ENCODE measurements at places on chromosomes 16 and 17.

GRCh38 chr16:81311762-81312161 is 3.0 kb upstream of the GAN start:
- DNase-seq = no peak

GRCh38 chr17:18039535-18040260 is 490 bp downstream of the GID4 start:
- no peak for DNase-seq

GRCh38 chr16:66266436-66267291 is 99.8 kb upstream of the CDH5 start:
- no peak for DNase-seq

DNA sequence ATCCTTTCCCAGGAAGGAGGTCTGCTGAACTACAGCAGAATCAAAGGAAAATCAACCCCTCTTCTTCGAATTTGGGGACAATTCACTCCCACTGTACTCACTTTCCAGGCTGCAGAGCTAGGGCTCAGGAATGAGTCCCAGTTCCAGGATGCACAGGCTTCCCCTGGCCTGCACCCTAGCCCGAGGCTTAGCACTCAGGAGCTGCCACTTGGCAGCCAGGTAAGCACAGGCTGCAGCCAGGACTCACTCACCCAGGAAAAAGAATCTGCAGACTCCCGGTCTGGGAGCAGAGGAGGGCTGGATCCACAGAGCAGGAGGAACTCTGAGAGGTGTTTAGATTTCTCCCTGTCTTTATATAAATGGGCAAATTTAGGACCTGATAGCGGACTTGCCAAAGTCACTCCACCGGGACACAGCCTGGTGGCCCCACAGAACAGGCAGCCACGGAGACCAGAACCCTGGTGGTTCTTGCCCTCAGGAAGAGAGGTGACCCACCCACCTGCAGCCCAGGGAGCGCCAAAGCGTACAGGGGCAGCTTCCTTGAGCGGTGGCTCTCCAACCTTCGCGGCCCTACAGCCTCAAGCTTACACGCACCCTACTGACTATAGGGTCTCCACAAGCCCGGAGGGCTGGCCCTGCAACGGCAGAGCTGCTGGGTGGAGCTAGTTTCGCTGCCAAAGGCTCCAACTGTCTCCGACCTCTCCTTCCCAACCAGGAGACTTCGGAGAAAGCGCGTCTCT is 4.8 kb downstream of the CBLN1 start:
- DNase-seq = no peak

GRCh38 chr16:23254338-23254737 is 47.8 kb upstream of the SCNN1B start:
- no peak for DNase-seq

DNA sequence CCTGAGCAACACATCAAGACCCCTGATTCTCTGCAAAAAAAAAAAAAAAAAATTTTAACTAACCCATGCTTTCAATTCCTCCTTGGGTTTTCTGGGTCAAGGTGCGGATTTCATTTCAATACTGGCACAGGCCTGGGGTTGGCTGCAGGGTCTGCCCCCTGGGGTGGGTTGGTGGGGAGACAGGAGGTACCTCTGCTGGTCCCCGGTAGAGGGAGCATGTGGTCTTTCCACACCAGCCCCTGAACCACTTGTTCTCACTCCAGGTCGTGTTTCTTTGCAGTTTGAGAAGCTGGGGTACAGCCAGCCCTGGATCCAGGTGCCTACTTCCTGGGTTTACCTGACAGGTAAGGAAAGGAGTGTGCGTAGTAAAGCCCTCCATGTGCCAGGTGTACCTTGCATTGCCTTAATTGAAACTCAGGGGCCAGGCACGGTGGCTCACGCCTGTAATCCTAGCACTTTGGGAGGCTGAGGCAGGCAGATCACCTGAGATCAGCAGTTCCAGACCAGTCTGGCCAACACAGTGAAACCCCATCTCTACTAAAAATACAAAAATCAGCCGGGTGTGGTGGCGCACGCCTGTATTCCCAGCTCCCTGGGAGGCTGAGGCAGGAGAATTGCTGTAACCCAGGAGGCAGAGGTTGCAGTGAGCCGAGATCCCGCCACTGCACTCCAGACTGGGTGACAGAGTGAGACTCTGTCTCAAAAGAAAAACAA is 21.8 kb downstream of the SDR42E2 start:
- no peak for DNase-seq

DNA sequence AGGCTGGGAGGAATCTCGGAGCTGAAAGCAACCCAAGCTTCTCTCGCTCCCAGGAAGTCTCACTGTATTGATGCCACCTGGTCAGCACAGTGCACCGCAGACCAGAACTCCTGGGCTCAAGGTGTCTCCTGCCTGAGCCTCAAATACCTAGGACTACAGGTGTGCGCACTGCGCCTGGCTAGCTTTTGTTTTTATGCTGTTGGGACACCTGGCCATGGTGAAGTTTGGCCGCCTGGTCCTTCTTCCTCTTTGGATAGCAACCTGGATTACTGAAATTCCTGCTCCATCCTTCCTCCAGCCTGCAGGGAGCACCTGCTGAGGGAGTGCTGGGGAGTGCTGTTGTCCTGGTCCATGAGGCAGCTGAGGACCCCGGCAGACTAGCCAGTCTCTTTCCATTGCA is 56.6 kb downstream of the COTL1 start:
- DNase-seq = no peak

DNA sequence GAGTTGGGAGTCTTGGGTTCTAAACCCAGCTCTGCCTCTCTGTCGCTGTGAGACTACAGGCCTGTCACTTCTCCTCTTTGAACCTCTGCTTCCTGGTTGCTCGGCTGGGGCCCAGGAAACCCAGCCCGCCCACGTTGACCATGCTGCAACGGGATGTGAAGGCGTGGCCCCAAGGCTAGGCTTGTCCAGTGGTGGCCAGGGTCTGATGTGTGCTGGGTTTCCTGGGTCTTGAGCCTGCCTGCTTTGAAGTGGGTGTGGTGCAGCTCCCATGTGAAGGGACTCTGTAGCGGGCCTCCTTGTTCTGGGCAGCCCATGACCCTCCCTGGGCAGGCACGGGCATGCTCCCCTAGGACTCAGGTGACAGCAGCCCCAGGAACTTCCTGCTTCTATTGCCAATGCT is 82.3 kb downstream of the SDR42E1 start:
- no peak for DNase-seq

GRCh38 chr16:13153696-13154095 is 252.3 kb downstream of the SHISA9 start:
- no peak for DNase-seq

DNA sequence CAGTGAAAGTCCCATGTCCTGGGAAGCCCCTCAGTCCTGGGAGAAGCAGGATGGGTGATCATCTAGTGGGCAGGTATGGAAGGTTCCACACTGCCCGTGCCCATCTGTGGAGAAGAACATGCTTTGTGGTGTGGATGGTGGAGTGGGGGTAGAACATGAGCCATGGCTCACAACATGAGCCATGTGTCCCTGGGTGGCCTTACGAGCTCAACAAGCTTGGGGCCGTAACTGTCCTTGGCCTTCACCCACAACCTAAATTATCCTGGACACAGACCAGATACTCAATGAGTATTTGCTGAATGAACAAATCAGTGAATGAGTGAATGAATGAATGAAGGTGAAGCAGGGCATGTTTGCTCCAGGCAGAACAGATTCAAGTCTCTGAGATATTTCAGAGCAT is 13.5 kb downstream of the SOX8 start:
- no peak for DNase-seq
